ENCODE measurements at places on chromosomes 7 and 10.

DNA sequence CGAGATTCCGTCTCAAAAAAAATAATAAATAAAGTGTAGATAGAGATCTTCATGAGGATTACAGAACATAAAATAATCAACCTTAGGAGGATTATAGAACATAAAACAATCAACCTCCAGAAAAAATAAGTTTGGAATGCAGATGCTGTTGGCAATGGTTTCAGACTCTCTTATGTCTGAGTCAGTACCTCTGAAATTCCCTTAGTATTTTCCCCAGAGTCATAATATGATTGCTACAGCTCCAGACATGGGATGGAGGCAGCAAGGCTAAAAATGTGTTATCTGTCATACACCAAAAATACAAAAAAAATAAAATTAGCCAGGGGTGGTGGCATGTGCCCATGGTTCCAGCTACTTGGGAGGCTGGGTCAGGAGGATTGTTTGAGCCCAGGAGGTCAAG lies 22.2 kb downstream of the CADPS2 start:
- no peak for DNase-seq

DNA sequence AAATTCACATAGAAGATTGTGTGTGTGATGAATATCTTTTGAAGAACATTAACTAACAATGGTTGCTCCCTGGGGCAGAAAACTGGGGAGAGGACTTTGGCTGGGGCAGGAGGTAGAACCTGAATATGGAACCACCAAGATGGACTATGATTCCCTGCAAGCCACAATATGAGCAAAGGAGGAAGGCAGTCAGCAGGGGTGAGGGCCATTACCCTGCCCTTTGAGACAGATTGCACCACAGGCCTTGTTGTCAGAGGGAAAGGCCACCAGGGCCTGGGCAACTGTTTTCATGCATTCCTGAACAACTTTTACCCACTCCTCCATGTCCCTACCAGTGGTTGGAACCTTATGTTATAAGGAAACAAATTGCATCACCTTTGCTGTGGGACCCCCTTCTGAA lies 670.1 kb upstream of the POM121L12 start:
- no peak for DNase-seq

DNA sequence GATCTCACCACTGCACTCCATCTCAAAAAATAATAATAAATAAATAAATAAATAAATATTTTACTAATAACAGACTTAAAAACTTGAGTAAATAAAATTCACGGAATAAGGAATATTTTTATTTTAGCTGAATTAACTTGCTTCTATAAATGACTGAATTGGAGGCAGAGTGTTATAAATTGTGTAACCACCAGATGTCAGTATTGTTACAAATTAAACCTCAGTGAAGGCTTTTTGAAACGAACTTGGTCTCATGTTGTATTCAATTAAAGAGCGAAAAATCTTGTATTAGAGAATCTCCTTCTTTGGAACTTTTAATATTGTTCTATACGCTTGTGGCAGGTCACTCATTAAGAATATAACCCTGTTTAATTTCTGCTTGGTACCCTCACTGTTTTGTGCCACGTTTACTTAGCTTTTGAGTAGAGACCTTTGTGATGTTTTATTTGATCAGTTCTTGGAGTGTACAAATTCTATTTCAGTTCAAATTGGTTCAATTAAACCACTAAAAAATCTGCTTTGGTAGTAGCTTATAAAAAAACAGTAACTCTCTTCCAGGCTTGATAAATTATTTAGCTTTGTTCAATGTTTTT lies 45.6 kb upstream of the SCIN start:
- no peak for DNase-seq

DNA sequence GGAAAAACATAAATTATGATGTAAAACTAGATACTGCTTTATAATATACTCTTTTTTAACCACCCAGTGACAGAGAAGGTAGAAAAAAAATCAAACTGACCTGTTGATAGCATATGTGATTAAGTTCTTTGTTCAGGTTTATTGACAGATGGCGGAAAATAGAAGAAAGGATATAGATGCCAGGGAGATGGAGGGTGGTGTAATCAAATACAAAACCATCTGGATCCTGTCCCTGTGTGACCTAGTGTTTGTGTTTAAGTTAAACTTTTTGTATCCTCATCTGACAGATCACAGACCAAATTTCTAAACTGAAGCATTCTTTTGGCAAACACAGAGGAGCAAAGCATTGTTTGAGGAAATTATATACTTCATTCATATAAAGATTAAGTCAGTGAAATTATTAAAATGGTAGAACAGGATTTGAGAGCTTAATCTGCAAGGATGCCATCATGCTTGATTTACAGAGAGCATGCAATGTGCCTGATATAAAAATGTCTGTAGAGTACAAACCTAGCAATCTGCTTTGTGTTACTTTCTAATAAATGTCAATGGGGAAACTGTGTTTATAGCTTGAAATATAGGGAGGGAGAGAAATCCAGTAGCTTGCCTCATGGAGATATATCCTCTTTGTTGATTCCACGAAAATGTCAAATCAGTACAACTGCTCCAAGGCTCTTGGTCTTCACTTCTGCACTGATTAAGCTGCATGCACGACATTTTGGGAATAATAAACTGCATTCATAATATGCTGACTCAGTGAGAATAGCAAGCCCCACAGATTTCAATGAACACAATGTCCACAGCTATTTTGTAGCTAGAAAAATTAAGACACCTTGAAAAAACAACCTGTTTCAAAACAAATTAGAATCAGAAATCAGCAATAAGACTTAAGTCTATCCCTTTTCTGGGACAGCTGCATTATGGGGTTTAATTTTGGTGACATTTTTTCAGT lies 39.0 kb downstream of the SEM1 start:
- no peak for DNase-seq

GRCh38 chr7:70791341-70791740 lies 340.6 kb upstream of the GALNT17 start:
- no peak for DNase-seq

GRCh38 chr7:13489386-13489785 lies 500.1 kb downstream of the ETV1 start:
- DNase-seq = no peak

GRCh38 chr10:10824591-10825148 lies 193.0 kb upstream of the CELF2 start:
- no peak for DNase-seq

- DNase-seq = no peak
Observed at GRCh38 chr10:85319826-85320225, 991.4 kb downstream of the CCSER2 start.

DNA sequence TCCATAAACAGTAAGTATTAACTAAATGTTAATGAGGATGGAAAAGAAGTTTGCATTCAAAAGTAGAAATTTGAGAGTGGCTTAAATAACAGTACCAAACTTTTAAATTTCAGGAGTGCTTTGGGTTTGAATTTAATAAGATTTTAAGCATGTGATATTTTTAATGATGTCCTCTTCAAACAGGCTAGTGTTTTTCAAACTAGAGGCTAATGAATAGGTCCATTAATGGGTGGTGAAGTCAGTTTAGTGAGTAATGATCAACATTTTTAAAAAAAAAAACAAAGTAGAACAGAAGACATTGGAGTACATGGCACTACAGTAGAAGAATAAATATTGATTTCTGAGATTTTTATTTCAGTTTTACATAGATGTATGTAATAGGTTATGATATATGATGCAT lies 72.9 kb downstream of the AKAP9 start:
- DNase-seq = no peak

DNA sequence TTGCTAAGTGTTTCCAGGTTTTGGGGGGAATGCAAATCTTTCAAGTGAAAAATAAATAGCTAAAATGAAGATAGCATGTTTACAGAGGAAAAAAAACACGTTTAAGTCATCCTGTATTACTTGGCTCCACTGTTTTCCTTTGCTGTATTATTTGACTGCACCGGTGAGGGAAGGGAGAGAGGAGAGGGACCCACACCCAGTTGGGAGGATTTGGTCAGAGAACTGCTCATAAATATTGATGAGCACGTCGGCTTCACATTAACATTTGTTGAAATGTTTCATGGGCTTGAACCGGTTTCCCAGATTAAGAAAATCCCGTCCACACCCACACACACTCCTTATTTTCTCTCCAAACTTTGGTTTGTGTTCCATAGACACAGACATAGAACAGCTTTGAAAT lies 493.8 kb upstream of the MGMT start:
- no peak for DNase-seq

DNA sequence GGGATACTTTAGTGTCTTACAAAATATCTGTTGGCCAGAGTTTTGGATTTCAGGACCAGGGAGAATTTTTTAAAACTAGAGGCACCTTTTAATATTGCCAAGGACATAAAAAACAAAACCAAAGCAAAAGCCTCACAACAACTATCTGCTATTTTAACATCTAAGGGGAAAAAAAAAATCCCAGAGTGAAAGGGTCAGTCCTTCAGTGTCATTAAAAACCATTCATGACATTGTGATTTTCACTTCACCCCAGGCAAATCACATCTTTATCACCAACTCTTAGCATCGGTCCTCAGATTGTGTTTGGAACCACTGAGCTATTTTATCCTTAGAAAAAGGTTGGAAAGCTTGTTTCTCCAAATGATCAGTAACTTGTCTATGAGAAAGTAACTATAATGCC lies 10.7 kb downstream of the CEP41 start:
- no peak for DNase-seq

DNA sequence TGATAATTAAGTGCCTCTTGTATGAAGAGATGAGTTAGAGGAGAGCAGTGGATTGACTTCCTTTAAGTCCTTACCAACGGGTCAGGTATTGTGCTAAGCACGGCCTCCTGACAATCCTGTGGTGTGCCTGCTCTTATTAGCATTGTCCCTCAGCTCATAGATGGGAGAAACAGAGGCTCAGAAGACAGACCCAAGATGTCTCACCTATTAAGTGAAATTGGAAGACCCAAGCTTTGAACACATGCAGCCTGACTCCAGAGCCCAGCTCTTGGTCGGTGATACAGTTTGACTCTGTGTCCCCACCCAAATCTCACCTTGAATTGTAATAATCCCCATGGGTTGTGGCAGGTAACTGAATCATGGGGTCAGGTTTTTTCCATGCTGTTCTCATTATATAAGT lies 53.8 kb downstream of the CCDC3 start:
- DNase-seq = no peak

GRCh38 chr10:99779335-99779734 lies 3.1 kb upstream of the ABCC2 start:
- DNase-seq = no peak

DNA sequence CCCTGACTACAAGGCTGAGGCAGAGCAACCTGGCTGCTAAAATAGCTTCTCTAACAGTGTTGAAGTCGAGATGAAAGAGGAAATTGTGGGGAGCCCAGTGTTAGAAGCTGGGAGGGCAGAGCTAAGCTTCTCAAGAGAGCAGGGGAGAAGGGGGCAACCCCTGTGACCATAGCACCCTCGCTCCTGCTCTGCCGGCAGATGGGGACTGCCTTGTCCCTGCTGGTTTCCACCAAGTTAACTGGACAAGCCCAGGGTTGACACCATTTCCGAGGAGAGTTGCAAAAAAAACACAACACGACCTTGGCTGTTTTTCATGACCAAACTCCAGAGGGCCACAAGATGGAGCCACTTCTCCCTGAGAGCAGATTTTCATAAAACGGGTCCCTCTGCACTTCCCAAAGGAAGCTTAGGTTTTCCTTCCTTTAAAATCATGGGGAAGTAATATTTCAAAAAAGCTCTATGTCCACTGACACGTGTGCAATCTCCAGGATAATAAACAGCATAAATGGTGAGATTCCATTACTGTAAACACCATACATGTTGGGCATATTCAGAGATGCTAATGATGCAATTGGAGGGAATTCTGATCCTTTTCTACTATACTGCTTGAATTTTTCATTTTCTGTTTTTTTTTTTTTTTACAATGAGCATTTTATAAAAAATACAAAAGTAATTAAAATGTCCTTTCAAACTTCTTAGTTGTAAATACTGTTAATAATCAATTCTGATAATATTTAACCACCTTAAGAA lies 140.4 kb downstream of the PIP4K2A start:
- peak; percentile 10 for DNase-seq

- DNase-seq = no peak
Observed at GRCh38 chr10:3746634-3747033, 38.4 kb downstream of the KLF6 start.

Measured in stimulated activated CD8-positive, alpha-beta memory T cell treated with anti-CD3 and anti-CD28 coated beads, Interleukin-4, amount 100 ng/mL, for 24 hours (primary cell).